AG09309 (cell line): ENCODE measurements at places on chromosomes 12 and 14.

GRCh38 chr14:50523271-50524041, 8.9 kb downstream of the MAP4K5 start:
- DNase-seq, result no peak

GRCh38 chr14:75969891-75970290, 11.9 kb downstream of the TGFB3 start:
- DNase-seq, result no peak

DNA sequence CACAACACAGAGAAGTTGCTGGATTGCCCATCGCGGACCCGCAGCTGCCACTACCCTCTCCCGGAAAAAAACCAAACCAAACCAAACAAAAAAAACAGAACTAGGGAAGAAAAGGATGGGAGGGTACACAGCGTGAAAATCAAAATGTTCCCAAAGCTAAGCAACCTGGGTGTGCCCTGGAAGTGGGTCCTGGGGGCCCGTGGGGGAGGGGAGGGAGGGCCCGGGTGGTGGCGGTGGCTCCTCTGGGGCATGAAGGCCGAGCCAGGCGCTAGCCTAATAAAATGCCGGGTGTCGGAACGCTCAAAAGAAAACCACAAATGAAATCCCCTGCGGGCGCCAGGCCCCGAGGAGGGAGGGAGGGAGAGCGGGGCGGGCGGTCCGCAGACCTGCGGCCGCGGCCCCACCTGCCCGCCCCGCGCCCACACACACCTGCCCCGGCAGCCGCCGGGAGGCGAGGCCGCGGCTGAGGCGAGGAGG, 787 bp downstream of the HECTD4 start:
- DNase-seq, result no peak

DNA sequence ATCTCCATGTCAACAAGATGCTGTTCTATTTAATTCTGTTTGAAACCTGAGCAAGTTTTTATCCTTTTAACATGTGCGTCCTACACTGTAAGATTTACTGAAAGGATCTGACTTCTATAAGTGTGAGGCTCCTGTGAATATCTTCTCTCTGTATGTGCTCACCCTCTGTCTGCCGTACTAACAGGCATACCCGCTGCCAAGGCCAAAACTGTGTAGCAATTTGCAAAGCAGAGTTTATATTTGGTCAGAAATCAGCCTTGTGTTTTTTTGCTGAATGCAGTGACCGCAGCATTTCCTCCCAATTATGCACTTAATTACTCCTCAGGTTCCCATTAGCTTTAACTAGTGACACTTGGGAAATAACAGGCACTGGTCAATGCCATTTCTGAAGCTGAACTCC, 12.3 kb downstream of the CHST11 start:
- no peak for DNase-seq

- no peak for DNase-seq
These were observed 815 bp downstream of the C1RL start for GRCh38 chr12:7108003-7108795.

GRCh38 chr14:67343601-67344230, 15.9 kb downstream of the ATP6V1D start:
- no peak for DNase-seq

GRCh38 chr14:93150227-93151208, 34.2 kb downstream of the MOAP1 start:
- DNase-seq, result no peak

- DNase-seq, result no peak
These were observed 8.2 kb downstream of the PDE6H start for GRCh38 chr12:14981049-14981448.

DNA sequence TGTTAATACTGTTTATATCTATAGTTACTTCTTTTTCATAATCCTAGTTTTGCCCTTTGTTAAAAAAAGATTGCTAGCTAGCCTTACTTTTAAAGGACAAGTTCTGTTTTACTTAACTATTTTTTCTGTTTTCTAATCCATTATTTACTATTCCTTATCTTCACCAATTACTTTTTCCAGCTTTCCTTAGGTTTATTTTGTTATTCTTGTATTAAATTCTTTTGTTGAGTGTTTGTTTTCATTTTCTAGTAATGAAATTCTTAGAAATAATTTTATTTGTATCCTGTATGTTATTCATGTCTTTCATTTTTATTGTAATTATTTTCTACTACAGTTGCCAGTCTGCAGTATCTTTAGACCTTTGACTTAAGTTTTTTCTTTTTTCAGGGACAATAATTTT, 45.7 kb upstream of the GXYLT1 start:
- DNase-seq, result no peak

DNA sequence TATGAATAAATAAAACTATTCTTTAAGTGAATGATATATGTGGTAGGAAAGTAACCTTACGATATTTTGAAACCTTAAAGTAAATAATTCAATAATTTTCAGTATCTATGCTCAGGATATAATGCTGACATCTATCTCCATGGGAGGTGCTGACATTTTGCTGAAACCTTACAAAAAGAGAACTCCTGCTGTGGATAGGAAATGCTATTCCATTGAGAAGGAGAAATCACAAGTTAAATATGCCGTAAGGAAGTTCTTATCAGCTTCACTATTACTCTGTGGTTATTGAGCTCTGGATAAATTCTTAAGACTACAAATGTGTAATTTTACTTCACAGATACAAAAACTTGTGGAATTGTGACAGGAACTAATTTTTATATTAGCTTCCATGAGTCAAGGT, 722.1 kb downstream of the TMTC2 start:
- DNase-seq, result no peak

GRCh38 chr12:70196811-70197281, 46.4 kb upstream of the CNOT2 start:
- DNase-seq, result no peak

DNA sequence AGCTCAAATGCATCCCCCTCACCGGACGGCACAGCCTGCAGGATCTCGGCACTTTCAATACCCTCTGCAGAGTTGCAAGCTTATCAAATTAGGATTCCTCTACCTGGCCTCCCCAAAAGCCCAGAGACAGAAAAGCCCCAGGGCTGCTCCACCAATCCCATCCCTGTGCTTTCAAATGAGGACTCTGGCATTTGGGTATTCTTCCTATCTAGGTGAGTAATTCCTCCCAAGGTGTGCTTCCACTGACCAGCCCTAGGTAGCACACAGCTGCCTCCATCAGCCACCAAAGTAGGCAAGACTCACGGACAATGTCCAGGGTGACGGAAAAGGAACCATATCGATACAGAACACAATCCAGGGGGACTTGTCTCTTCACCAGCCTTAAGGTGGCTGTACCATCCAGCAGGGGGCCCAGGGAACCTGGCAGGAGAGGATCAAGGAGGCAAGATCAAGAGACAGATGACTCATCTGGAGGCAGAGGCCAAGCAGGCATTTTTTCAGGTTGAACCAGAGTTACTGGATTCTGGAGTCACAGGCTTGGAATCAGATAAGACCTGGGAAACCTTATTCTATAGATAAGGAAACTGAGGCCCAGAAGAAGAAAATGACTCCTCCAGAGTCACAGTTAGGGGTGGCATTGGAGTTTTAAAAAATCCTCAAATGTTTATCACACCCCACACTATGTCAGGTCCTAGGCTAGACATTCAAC, 9.9 kb downstream of the PMEL start:
- DNase-seq, result no peak

GRCh38 chr14:69316449-69317101, 56.6 kb downstream of the GALNT16 start:
- DNase-seq, result no peak

DNA sequence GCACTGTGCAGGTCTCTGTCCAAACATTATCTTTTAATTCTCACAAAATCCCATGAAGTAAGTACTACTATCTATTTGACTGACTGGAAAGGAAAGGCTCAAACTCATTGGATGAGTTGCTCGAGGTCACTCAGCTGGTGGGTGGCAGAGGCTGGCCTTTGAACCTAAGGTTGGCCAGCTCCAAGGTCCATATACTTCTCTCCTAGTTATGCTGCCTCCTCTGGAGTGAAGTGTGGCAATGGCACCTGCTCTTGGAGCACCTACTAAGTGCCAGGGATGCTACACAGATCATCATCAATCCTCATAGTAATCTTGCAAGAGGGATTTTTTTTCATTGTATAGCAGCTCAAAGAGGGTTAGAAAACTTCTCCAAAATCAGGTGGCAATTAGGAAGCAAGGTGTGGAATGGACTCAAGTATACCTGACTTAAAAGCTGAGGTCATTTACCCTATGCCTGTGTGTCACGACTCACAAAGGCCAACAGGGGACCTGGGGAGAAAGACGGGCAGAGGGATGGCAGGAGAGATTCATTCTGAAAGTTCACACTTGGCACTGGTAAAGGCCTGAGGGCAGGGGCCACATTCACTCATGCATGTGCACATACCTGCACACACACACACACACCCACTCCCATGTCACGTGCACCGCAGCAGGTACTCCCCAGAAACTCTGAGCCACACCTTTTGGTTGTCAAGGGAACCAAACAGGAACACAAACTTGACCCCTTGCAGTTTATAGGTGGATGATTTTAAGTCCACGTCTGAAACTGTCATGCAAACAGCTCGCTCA, 146.4 kb downstream of the FOXN3 start:
- no peak for DNase-seq

DNA sequence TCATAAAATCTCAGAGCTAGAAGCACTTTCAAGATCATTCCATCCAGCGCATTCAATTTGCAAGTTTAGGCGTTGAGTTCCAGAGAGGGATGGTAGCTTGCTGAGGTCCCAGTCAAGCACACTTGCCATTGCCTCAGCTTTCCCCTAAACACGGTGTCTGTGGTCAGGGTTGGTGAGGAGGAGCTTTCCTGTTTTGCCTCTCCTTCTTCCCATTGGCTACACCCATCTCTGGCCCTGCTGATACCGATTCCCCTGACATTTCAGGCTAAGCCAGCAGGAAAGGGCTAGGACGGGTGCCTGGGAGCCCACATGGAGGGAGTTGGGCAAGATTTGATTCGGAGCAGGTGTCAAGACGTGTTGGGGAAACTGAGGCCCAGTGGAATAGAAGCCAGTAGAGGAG, 9.1 kb downstream of the NFATC4 start:
- DNase-seq, result no peak

DNA sequence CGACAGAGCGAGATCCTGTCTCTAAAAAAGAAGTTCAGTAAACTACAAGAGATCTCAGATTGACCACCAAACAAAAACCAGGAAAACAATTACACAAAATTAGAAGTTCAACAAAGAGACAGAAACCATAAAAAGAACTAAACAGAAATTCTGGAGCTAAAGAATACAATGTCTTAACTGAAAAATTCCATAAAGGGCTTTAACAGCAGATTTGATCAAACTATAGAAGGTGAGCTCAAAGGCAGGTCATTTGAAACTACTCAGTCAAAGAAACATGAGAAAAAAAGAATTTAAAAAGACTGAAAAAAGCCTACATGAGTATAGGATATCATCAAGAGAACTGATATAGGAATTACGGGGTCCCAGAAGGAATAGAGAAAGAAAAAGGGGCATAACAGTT, 71.2 kb downstream of the ITPR2 start:
- DNase-seq, result no peak

DNA sequence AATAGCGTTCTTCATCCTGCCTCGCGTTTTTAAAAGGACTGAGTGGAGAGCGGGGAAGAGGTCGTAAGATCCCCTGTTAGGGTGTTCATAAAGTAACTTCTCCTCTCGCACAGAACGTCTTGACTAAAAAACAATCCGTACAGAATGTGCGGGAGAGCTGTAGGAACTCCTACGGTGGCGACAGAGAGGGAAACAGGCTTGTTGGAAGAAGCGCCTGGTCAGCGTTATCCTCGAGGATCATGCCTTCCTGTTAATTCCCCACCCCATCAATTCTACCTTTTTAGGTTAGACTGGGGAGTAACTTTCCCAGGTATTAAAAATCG, 399 bp upstream of the WASHC4 start:
- no peak for DNase-seq

DNA sequence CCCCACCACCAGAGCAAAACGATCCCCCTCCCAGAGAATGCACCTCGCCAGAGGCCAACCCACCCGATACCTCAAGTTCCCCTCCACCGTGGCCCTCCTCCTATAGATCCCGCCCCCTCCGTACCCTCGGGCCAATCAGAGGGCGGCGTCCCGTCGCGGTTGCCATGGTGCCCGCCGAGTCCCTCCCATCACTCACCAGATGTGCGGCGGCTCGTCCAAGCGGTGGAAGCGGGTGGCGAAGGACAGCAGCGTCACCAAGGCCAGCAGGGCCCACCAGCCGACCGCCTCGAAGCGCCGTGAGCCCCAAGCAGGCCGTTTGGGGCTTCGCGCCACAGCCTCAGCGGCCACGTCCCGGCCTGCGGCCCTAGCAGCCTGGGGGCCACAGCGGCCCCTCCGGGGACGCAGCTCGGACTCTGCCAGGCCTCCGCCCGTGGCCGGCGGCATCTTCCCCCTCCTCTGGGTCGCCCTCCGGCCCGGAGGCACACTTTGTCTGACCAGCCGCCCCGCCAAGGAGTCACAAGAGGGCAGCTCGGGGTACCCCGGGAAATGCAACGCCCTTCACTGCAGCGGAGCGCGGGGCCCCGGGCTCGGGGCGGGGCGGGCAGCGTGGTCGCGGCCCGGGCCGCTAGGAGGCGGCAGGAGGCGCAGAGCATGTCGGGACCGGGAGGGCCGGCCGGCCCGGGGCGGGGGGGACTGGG, at the start of gene POMT2:
Gene POMT2, minus strand, starts transcription at position 646 of the 698 bp plus-strand sequence. Its CDS starts 202 bp downstream, at position 444.
- no peak for DNase-seq

DNA sequence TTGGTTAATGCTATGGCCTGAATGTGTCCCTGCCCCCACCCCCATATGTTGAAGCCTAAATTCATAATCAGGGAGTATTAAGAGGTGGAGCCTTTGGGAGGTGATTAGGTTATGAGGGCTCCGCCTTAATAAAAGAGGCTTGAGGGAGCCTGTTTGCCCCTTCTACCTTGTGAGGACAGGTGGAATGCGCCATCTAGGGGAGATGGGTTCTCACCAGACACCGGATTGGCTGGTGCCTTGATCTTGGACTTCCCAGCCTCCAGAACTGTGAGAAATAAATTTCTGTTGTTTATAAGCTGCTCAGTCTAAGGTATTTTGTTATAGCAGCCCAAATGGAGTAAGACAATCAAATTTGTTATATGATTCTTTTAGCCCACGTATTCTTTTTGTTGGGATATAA, 148.3 kb downstream of the PTCSC3 start:
- DNase-seq, result no peak

DNA sequence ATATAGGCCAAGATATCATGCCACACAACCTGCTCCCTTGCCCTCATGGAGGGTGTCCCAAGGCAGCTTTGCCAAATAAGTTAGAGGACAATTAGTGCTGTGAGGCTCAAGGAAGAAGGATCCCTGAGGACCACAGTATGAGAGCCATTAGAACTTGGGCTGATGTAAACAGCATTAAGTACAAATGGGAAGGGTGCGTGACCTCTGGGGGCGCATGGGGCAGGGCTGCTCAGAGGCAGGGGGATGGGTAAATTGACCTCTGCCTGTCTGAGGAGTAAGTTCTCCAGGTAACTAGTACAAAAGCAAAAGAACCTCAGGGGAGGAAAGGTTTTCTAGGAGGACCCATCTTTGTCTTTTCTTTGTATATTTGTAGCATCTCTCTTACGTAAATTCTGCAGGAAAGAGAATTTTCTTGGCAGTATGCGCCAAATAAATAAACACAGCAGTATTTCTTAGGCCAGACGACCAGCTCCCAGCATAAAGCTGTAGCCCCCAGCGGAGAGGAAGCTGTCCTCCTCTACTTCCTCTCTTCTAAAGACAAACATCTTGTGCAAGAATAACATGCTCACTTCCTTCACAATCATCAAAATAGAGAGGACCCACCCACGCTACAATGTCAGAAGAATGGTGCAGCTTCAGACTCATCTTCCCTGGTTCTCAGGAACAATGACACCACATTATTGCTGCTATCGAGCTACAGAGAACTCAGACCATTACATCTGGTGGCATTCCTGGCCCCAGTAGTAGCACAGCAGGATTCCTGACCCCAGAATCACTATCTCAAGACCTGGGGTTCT, 16.4 kb upstream of the VWF start:
- no peak for DNase-seq

- no peak for DNase-seq
These were observed 31.5 kb downstream of the SLC6A12 start for GRCh38 chr12:182381-182892.

GRCh38 chr12:54352022-54352531, 12.2 kb downstream of the GPR84 start:
- no peak for DNase-seq
